Activated CD4-positive, alpha-beta T cell treated with anti-CD3 and anti-CD28 coated beads, Interleukin-2, Interleukin-4, amounts not matched to agents 100 ng/mL and 50 ng/mL, durations not matched to agents 16 hours and 8 hours (primary cell): ENCODE measurements at places on chromosomes 13 and 19.

- no peak for DNase-seq
Measured at GRCh38 chr13:106143930-106144709, 391.3 kb downstream of the EFNB2 start.

DNA sequence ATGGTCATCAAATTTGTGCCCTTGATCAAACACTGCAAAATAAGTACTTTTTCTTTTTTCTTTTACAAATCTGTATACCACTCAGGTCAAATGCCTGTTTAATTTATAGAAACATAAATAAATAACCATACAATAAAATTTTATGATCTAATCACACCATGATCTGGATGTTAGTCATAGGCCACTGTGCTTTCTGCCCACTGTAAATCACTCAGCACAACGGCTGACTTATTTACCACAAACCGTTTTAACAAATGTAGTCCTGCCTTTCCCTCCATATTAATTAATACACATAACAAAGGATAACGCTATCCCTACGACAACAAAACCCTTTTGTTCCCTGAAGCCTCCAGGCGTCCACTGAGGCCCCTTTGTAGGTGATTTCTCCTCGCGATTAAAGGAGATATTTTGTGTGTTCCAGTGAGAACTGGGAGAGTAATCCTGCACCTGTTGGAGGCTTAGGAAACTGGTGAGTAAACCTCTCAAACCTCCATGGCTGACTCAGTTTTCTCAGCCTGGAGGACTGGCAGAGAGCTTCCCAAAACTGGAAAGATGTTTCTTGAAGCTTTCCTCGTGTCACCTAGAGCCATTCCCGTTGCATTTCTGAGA, 477.1 kb upstream of the SGCG start:
- no peak for DNase-seq

GRCh38 chr13:59906413-59907049, 257.2 kb downstream of the DIAPH3 start:
- DNase-seq, result no peak

DNA sequence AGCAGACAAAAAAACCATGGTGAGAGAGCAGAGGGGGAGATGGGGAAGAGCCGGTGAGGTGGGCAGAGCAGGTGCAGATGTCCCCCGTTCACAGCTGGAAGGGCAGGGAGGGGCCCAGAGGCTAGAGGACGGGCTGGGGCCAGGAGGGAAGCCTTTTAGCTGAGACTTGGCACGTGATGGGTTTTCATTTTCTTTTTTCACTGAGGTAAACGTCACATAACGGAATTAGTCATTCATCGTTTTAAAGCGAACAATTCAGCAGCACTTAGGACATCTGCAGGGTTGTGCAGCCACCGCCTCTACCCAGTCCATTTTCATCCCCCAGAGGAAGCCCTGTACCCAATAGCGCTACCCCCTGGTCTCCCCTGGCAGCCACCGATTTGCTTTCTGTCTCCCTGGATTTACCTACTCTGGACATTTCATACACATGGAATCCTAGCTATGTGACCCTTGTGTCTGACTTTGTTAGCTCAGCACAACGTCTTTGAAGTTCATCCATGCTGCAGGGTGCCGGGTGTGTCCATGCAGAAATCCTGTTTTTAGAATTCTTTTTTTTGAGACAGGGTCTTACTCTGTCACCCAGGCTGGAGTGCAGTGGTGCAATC, 16.0 kb upstream of the EMC10 start:
- DNase-seq, result peak; percentile 64

GRCh38 chr19:13017306-13018034, 22.2 kb downstream of the NFIX start:
- no peak for DNase-seq

- no peak for DNase-seq
Measured at GRCh38 chr13:36475468-36475867, 43.2 kb downstream of the CCNA1 start.

DNA sequence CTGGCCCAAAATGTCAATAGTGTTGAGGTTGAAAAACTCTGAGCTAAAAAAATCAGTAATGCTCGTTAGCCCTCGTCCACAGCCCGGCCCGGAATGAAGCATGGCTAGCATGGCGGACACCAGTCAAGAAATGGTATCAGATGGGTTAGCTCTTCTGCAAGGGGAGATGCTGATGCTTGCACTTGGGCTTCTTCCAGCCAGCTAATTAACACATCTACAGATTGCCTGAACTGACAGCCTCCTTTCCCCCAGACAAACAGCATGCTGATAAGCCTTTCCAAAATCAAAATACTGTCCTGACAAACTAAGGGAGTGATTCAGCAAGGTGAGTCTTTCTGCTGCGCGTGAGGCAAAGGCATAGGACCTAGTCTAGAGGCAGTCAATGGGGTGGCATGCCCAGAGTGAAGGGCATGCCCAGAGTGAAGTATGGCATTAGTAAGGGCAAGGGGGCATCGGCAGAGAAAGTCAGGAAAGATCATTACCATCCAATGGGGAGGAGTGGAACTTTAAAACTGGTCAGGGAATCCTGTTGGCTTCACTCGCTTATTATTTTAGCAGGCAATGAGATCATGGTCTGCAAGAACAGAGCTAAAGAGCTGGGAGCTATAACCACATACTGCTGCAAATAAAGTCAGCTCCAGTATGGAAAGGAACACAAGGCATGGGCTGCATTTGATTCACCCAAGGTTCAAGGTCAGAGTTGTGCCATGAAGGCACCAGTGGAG, 30.2 kb upstream of the UBE2L5 start:
- DNase-seq, result no peak

GRCh38 chr19:31253526-31254179, 95.6 kb downstream of the TSHZ3 start:
- DNase-seq, result no peak

- DNase-seq, result peak; percentile 67
Measured at GRCh38 chr19:38433268-38433733, at the start of gene RYR1. RYR1 (plus strand) TSS chr19:38433691; CDS start chr19:38433830, 139 bp downstream.

DNA sequence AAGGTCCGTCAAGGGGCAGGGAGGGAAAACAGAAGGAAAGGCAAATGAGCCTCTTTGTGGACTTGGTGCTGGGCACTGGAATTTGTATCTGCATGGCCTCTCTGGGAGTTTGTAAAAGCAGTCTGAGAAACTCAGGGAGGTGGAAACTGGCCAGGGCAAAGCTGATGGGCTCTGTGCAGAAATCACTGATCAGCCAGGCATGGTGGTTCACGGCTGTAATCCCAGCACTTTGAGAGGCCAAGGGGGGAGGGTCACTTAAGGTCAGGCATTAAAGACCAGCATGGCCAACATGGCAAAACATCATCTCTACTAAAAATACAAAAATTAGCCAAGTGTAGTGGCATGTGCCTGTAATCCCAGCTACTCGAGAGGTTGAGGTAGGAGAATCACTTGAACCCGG, 369.9 kb upstream of the ZNF507 start:
- no peak for DNase-seq

GRCh38 chr13:74444864-74445479, 310.8 kb upstream of the KLF12 start:
- no peak for DNase-seq

- no peak for DNase-seq
Measured at GRCh38 chr13:19345158-19345557, 163.5 kb upstream of the TUBA3C start.

- no peak for DNase-seq
Measured at GRCh38 chr13:84025824-84026223, 143.6 kb upstream of the SLITRK1 start.

DNA sequence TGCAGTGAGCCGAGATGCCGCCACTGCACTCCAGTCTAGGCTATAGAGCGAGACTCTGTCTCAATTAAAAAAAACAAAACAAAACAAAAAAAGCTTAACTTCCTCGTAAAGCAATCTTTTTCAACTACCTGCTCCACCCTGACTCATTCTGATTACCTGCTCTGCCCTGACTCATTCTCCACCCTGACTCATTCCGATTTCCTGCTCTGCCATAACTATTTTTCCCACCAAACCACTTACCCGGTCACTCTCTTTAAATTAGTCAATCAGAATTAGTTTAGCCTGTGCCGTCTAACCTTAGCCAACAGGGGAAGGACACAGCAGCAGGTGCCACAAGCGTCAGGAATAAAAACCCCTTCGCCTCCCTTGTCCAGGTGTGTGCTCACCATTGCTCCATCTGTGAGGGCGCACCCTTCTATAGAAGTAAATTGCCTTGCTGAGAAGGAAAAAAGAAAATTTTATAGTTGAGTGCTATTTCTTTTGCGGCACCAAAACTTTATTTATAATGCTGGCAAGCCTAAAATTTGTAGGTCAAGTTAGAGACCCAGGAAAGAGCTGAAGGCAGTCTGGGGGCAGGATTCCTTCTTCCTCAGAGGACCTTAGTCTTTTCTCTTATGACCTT, 1.7 kb upstream of the IFT88 start:
- peak; percentile 34 for DNase-seq

DNA sequence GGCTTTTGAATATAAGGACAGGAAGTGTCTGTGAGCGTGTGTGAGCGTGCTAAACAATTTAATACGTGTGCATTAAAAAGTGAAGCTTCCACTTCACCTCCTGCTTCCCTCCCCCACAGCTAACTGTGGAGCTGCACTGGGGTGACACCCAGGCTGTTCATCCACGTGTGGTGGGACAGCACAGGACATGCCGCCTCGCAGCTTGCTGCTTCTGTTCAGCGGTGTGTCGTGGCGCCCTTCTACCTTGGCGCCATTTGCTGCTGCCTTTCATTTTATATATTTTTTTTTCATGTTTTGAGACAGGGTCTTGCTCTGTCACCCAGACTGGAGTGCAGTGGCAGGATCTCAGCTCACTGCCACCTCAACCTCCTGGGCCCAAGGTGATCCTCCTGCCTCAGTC, 63.3 kb downstream of the MCF2L start:
- no peak for DNase-seq

DNA sequence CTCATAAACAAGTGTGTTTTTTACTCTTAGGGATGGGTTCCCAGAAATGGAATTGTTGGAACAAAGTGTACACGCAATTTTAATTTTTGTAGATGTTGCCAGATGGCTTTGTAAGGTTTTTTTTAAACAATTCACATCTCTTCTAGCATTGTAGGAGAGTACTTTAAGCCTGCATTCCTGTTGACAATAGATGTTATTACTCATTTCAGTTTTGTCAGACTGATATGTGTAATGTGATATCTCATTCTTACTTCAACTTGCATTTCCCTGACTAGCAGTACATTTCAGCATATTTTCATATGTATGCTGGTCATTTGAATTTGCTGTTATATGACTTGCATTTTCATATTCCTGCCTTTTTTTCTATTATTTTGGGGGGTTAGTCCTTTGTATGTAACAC, 186.6 kb upstream of the SLITRK6 start:
- no peak for DNase-seq

DNA sequence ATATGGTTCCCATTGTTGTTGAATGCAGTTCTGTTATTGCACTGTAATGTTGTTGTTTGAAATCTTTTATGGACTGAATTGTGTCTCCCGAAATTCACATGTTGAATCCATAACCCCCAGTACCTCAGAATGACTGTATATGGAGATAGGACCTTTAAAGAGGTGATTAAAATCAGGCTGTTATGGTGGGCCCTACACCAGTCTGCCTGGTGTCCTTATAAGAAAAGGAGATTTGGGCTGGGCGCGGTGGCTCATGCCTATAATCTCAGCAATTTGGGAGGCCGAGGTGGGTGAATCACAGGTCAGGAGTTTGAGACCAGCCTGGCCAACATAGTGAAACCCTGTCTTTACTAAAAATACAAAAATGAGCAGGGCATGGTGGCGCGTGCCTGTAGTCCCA, 7.4 kb downstream of the CXCL17 start:
- no peak for DNase-seq
